Stimulated activated CD4-positive, alpha-beta T cell treated with anti-CD3 and anti-CD28 coated beads, Interleukin-12 subunit alpha, Interleukin-12 subunit beta, amount 100 ng/mL, for 24 hours (primary cell): ENCODE measurements at places on chromosomes 13 and 19.

- no peak for DNase-seq
Measured at GRCh38 chr13:19657872-19658591, 24.6 kb downstream of the MPHOSPH8 start.

DNA sequence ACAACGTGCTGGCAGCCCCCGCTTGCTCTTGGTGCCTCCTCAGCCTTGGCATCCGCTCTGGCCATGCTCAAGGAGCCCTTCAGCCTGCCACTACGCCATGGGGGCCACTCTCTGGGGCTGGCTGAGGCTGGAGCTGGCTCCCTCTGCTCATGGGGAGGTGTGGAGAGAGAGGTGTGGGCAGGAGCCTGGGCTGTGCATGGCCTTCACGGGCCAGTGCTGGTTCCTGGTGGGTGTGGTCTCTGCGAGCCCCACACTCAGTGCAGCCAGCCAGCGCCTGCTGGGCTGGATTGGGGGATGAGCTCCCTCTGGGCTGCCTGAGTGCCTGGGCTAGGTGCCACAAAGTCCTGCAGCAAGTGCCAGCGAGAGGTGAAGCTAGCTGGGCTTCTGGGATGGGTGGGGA lies 1289.1 kb downstream of the OLFM4 start:
- DNase-seq: no peak

DNA sequence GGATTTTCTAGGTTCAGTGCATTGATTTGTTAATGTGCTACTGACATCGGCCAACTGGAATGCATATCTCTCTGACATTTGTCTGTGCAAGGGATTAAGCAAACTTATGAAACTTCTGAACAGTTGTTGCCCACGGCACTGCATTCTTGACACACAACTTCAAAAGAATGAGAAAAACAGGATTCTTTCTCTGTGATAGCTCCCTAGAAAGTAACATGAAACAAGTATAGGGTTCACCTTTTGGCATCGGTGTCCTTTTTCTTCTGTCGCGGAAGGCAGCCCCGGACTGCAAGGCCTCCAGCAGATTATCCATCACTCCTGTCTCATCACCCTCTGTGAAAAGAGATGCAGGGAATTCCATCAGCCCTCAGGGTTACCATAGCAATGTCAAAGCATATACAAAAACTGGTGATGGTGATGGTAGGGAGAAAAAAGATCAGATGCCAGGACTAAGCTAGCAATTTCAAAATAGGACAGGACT lies 389.2 kb downstream of the DIAPH3 start:
- no peak for DNase-seq

GRCh38 chr13:112674412-112675365 lies 15.1 kb upstream of the ATP11A start:
- DNase-seq: no peak

DNA sequence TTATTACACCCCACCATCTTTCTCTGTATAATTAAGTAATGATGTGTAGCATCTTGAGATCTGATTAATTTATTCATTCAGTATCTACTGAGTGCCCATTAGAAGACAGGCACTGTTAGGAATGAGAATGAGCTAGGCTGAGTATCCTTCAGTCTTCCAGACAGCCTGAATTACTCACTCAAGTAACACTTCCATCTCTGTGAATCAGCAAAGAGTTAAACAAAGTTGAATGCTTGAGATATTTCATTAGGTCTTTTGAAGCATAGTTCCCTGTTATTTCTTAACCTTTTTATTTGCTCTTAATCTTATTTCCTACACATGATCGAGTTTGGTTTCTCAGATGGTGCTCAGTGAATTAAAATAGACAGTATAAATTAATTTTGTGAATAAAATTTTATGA lies 413.7 kb downstream of the DCT start:
- DNase-seq: no peak
